ENCODE measurements at places on chromosomes 1 and 21.

- no peak for DNase-seq
These were observed 4.9 kb upstream of the C1orf167 start for GRCh38 chr1:11757047-11757446.

DNA sequence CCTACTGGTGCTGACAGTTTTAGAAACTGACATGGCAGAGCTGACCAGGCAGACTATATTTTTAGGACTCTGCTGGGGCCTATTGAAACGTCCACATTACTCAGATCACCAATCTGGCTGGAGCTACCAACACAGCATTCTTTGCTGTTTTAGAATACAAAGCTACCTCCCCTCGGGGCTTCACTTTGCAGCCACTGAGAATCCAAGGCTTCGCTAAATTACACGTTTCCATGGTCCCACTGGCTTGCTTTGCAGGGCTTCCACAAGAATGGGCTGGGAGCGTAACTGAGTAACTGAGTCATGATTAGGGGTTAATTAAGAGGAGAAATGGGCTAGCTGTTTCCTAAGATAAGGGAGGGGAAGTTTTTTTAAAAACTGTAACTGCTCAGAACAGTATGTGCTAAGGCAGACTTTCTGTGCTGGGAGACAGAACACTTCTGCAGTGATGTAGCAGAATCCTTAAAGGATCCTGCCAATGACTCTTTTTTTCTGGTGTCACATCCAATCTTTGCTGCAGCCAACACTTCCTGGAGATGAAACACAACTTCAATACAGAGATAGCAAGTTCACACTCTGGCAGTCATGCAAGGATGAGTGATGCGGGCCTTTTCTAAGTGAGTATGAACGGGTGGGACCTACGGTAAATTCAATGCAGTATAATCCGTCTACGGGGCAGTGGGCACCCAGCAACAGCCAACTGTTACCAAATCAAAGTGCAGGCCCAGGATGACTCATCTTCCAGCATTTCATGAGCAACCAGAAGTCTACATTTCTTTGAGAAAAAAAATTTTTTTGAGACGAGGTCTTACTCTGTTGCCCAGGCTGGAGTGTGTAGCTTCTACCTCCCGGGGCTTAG, 21.5 kb downstream of the NDUFS5 start:
- no peak for DNase-seq

DNA sequence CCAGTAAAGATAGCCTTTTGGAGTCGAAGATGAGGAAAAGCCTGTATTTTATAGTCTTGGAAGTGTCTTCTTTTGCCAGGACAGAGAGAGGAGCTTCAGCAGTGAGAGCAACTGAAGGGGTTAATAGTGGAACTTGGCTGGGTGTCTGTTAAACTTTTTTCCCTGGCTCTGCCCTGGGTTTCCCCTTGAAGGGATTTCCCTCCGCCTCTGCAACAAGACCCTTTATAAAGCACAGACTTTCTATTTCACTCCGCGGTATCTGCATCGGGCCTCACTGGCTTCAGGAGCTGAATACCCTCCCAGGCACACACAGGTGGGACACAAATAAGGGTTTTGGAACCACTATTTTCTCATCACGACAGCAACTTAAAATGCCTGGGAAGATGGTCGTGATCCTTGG, at the start of gene VCAM1:
TSS of gene VCAM1 (plus strand) at position 253 of the 400 bp plus-strand sequence. CDS start at position 372, 119 bp downstream.
- no peak for DNase-seq

DNA sequence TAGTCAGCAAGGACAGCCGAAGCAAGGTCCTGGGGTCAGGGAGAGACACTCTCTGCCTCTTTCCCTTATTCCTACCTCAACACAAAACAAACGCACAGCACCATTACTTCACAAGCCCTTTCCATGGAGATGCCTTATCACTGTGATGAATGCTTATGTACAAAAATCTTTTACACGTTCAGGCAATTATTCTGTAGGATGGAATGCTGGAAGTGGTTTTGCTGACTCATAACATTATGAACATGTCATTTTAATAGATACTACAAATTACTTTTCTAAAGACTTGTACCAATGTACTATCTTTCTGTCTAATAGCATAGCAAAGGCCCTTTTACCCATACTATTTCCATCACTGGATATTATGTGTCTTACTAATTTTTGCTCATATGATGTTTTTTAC, 98.4 kb downstream of the TTLL7 start:
- DNase-seq = no peak

DNA sequence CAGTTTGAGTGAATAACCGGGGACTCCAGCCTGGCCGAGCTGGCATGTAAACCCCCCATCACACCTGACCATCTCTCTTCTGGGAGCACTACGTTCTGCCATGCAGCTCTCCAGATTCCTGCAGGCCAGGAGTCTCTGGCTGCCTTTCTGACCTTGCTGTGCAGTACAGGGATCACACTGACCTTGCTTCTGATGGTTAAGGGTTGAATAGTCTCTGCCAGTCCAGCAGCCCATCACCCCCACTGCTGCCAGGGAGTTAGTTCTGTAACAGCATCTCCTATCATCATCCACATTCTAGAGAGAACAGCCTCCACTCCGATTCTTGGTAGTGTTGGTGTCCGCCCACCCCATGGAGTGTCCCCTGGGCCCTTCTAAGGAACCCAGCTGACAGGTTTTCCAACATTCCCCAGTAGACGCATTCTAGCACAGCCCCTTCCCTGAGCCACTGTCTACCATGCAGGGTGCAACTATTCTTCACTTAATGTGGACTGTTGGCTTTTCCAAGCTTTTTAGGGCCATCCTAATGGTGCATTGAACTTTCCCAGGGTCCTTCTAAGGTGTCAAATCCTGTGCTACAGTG, 109.8 kb downstream of the RIPK4 start:
- DNase-seq = no peak

DNA sequence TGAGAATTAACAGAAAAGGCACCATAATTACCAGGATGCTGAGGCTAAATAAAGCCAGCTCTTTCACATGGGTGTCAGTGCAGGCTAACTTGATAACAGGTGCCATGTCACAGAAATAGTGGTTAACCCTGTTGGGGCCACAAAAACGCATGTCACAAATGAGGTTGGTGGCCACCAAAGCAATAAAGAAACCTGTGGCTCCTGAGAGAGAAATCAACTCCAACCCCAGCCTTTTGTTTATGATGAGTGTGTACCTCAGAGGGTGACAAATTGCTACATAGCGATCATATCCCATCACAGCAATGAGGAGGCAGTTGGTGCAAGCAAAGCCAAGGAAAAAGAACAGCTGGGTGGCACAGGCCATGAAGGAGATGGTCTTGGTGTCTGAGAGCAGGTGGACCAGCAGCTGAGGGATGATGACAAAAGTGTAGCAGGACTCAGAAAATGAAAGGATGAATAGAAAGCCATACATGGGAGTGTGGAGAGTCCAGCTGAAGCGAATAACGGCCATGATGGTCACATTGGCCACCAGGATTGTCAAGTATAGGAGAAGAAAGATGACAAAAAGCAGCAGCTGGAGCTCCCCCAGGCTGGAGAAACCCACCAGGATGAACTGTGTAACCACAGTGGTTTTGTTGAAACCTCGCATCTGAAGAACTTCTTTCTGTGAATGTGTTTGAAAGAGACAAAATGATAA, at the start of gene OR10T2:
TSS of gene OR10T2 (minus strand) at position 649 of the 697 bp plus-strand sequence. CDS start at position 649, 0 bp downstream.
- DNase-seq = no peak

GRCh38 chr1:119829625-119830024, 18.4 kb upstream of the REG4 start:
- no peak for DNase-seq

DNA sequence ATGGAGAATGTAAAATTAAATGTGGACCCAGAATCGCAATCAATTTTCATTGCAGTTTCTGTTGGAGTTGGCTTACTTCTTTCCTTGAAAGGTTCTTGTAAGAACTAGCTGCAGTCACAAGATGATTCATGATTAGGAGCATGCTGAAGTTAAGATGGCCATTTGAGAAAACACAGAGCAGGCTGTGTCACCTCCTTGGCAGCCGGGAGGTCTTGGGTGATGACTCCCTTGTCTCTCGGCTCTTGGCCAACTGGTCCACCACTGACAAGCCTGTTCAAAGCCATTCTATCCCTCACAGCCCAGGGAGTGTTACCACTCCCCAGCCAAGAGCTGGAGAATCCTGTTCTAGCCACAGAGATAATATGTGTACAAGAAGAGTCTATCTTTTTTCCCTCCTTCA, 40.6 kb downstream of the OPTC start:
- no peak for DNase-seq

DNA sequence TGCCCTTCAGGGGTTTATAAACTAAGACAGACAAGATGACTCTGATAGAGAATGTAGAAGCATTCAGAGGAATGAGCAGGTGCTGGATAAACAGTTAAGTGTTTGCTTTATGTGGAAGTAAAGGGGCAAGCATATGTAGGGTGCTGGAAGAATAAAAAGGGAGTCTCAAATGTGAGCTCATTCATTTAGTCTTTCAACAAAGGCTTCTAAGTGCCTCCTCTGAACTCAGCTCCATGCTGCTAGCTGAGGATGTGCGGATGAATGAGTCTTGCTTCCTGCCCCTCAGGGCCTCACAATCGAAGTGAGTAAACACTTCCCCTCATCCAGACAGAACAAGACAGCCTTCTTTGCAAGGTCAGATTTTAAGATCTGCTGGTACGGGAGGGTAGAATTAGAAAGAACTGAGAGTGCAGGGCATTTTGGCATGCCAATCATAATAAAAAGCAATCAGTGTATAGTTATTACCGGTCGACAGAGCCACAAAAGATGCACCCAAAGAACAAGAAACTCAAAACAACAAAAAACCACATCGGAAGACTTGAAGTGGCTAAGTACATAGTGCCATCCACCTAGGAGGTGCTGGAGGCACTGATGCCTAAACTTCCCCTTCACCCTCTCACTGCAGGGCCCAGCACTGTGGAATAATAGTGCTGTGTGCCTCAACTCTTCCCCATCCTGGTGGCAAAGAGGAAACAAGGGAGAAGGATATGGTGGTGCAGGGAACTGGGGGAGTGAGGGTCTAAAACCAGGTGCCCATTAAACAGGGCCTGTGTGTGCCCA, 69.8 kb downstream of the TNR start:
- DNase-seq = no peak

DNA sequence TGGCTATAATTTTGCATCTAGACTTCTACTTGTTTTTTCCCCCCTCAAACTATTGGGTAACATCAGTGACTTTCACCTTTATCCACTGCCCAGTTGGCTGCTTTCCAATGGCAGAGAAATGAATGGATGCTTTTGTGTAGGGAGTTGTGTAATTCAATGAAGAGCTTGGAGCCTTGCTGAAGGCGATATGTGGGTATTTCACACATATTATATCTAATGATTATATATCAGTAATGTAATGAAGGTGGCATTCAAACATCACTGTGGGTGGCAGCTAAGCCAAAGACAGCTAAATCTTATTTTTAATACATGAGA, 81.2 kb downstream of the TGFB2 start:
- no peak for DNase-seq

- no peak for DNase-seq
These were observed 64.5 kb downstream of the EPS15 start for GRCh38 chr1:51454554-51454953.

Data from T-helper 22 cell (primary cell).